ENCODE measurements at places on chromosomes 3 and 15. TPM values are rescaled to one million over a fixed set of nuclear protein-coding genes. Genes with fewer than 3 reads are reported as not detected.

ITIH3 gene
- 6.8 TPM for total RNA-seq

DIS3L gene
- 18.3 TPM for total RNA-seq

DNA sequence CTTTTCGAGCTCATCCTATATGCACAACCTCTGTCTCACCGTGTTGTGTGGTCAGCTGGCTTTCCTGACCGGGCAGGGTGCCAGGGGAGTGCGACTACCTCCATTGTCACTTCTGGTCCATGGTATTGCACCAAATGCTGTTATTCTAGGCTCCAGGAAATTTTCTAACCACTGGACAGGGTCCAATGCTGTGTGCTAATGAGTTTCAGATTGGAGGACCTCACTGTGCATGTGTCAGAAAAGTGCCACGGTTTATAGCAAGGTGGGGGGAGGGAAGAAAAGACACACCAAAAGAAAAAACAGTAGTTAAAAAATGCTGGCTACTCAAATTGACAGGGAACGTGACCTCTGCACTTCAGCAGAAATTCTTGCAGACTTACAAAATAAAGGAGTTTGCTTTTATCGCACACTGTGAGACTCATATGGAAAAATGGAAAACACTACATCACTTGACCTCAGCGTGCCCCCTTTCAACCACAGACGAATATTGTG is 480.1 kb downstream of the FOXP1 start:
- peak; percentile 68 for DNase-seq
- H3K4me1 ChIP-seq, result peaks cover 26% of the 10 kb centered on the region
- no peaks in the 10 kb centered on the region for H3K36me3 ChIP-seq
- H3K4me3 ChIP-seq, result no peak overlapping the region
- H3K27ac ChIP-seq, result no peak overlapping the region

XYLB gene
- total RNA-seq, result 2.2 TPM

LMOD3 gene
- total RNA-seq, result not detected

DNA sequence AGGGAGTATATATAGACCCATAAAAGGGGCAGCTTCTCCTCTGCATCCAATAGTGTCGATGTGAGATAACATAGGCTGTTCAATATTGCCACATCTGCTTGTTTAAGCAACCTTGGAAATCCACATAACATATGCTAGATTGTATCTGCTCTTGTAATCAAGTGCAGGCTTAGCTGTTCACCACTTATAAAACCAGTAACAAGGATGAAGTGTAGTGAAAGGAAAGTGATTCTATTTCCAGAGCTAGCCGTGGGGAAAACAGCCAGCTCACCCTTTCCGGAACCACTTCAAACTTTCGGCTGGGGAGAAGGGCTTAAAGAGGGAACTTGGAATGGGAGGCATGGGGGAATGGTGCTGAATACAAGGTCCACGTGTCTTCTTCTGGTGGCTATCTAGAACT is 204.0 kb downstream of the TAFA4 start:
- H3K4me3 ChIP-seq, result no peak overlapping the region
- H3K27ac ChIP-seq, result no peak overlapping the region
- no peaks in the 10 kb centered on the region for H3K27me3 ChIP-seq
- no peak for DNase-seq
- H3K36me3 ChIP-seq, result no peaks in the 10 kb centered on the region

- H3K27me3 ChIP-seq, result no peaks in the 10 kb centered on the region
- H3K4me3 ChIP-seq, result no peak overlapping the region
- H3K27ac ChIP-seq, result no peak overlapping the region
- peaks cover under 1% of the 10 kb centered on the region for H3K4me1 ChIP-seq
- no peak for DNase-seq
These were observed 131.2 kb downstream of the MAGI1 start for GRCh38 chr3:65907232-65908130.

Data from aorta (tissue), 5 donors.